Activated naive CD8-positive, alpha-beta T cell treated with anti-CD3 and anti-CD28 coated beads for 36 hours (primary cell): ENCODE measurements at places on chromosomes 2 and 18.

DNA sequence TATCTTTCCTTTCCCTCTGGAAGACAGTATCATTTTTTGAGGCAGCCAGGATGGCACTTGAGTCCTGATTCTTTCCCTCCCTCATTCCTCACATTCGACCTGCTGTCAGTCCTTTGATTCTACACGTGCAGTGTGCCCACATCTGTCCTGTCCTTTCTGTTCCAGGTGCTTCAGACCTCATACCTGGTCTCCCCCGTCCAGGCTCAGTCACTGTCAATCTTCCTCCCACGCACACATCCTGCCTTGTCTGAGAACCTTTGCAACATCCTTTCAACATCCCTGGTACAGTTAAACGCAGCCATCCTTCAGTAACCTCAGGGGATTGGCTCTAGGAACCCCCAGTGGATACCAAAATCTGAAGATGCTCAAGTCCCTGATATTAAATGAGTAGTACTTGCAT is 10.1 kb downstream of the BCL2 start:
- no peaks in the 10 kb centered on the region for H3K27me3 ChIP-seq
- H3K27ac ChIP-seq, result no peak overlapping the region
- no peak overlapping the region for H3K4me3 ChIP-seq
- peaks cover 68% of the 10 kb centered on the region for H3K36me3 ChIP-seq

- no peak overlapping the region for H3K4me3 ChIP-seq
- no peak overlapping the region for H3K27ac ChIP-seq
- no peak for DNase-seq
- peaks cover 14% of the 10 kb centered on the region for H3K27me3 ChIP-seq
- peaks cover 10% of the 10 kb centered on the region for H3K4me1 ChIP-seq
- no peaks in the 10 kb centered on the region for H3K36me3 ChIP-seq
Observed at GRCh38 chr2:96511851-96512250, 6.7 kb upstream of the NEURL3 start.

- DNase-seq, result no peak
- H3K4me1 ChIP-seq, result peaks cover 51% of the 10 kb centered on the region
- H3K27ac ChIP-seq, result peak overlapping the region; percentile 79
Observed at GRCh38 chr2:156476021-156476849, 40.1 kb downstream of the GPD2 start.

- no peaks in the 10 kb centered on the region for H3K36me3 ChIP-seq
- H3K4me3 ChIP-seq, result no peak overlapping the region
- no peak for DNase-seq
- H3K27ac ChIP-seq, result no peak overlapping the region
- H3K27me3 ChIP-seq, result no peaks in the 10 kb centered on the region
- H3K4me1 ChIP-seq, result peaks cover 26% of the 10 kb centered on the region
Observed at GRCh38 chr2:238290715-238291549, 2.5 kb upstream of the PER2 start.

DNA sequence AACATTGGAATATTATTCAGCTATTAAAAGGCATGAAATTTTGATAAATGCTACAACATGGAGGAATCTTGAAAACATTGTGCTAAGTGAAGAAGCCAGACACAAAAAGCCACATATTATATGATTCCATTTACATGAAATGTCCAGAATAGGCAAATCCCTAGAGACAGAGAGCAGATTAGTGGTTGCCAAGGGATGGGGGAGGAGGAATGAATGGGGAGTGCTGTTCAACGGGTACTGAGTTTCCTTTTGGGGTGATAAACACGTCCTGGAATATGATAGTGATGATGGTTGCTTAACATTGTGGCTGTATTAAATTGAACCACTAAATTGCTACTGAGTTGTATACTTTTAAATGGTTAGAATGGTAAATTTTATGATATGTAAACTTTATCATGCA is 8.9 kb upstream of the TWSG1 start:
- H3K4me3 ChIP-seq, result no peak overlapping the region
- DNase-seq, result no peak
- no peaks in the 10 kb centered on the region for H3K27me3 ChIP-seq
- no peak overlapping the region for H3K27ac ChIP-seq

DNA sequence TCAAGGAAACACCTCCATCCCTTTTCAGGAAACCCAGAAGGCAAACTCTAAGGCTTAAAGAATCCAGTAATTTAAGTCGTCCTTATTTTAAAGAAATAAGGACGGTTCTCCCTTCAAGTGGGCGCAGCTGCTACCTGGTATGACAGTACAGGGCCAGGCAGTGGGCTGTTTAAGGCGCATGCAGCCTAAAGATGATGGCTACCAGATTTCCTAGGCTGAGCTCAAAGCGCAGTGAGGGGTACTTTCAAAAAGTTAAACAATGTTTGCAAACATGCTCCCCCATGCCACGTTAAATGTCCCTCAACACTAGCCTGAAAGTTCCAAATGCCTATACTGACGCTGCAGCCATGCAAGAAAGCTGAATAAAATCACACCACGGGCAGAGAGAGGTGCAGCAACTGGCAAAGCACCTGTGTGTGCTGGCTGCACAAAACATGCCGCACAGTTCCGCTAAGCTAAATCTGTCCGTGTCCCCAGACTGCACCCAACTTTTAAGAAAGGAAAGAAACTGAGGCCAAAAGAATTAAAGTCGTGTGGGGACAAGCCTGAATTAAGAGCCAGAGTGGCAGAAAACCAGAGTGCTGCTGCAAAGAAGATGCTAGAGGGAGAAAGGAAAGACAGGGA is 583 bp downstream of the HIBCH start:
- peaks cover 14% of the 10 kb centered on the region for H3K36me3 ChIP-seq
- no peak for DNase-seq
- peak overlapping the region; percentile 84 for H3K4me3 ChIP-seq
- peak overlapping the region; percentile 84 for H3K27ac ChIP-seq

DNA sequence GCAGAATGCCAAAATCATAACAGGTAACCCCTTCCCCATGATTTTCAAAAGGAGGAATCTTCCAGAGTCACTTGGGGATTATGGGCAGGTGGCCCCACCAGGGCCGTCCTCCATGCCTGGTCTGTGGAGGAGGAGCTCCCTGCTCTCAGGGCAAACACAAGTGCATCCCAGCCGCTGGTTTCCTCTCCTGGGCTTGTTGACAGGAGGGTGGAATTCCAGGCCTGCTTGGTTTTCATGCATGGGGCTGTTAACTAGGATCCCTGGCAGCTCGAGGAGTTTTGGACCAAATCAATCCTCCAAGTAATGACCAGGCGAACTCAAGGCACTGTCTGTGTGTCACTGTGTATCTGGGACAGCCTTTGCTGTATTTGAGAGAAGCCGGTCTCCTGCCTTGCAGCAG is 45.3 kb downstream of the FOSL2 start:
- H3K4me3 ChIP-seq, result no peak overlapping the region
- no peaks in the 10 kb centered on the region for H3K27me3 ChIP-seq
- H3K4me1 ChIP-seq, result peaks cover 22% of the 10 kb centered on the region
- no peaks in the 10 kb centered on the region for H3K36me3 ChIP-seq

DNA sequence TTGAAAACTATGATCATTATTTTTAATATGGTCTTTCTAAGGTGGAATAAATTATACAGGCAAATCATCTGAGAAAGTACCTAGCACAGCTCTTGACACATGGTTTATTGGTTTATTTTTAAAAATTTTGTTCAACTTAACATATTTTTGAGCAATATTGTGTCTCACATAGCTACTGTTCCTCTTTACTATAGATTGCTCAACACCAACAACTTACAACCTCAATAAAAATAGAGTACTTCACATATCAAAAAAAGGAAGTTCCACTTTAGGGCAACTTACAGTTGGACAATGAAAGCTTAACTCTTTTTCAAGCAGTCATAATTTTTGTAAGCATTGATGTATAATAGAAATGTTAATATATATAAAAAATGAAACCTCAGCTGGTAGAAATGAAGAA is 440.9 kb upstream of the UBE2E3 start:
- H3K27ac ChIP-seq, result no peak overlapping the region
- no peaks in the 10 kb centered on the region for H3K27me3 ChIP-seq
- H3K4me3 ChIP-seq, result no peak overlapping the region
- H3K36me3 ChIP-seq, result no peaks in the 10 kb centered on the region
